ENCODE measurements at places on chromosomes 16 and 17. TPM values are rescaled to one million over a fixed set of nuclear protein-coding genes. Genes with fewer than 3 reads are reported as not detected.

DNA sequence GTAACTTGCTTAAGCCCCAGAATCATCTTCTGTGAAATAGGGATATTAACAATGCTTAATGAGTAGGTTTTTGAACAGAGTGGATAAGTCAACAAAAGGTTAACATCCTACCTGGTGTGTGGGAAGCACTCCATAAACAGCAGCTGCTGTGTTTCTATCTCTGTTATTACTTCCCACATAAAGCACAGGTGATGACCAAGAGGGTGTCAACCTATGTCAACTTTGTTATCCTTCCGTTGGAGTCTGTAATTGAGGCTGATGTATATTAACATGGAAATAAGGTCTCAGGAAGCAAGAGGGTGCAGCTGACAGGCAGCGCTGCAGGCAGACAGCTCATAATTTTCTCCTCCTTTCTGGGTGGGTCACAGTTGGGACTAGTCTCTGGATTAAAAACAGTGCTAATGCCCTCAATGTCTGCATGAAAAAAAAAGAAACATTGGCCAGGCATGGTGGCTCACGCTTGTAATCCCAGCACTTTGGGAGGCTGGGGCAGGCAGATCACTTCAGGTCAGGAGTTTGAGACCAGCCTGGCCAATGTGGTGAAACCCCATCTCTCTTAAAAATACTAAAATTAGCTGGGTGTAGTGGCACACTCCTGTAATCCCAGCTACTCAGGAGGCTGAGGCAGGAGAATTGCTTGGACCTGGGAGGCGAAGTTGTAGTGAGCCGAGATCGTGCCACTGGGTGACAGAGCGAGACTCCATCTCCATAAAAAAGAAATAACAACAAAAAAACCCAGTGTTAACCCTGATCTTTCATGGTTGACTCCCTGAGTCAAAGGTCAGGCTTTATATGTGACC, 269.6 kb downstream of the SNX29 start:
- H3K27ac ChIP-seq, result no peak overlapping the region
- no peak overlapping the region for H3K4me3 ChIP-seq
- no peaks in the 10 kb centered on the region for H3K27me3 ChIP-seq
- no peaks in the 10 kb centered on the region for H3K4me1 ChIP-seq
- no peak for DNase-seq

GRCh38 chr16:84538222-84538840, 33.9 kb upstream of the MEAK7 start:
- no peaks in the 10 kb centered on the region for H3K27me3 ChIP-seq
- no peak for DNase-seq
- peaks cover 20% of the 10 kb centered on the region for H3K4me1 ChIP-seq
- H3K36me3 ChIP-seq, result no peaks in the 10 kb centered on the region
- no peak overlapping the region for H3K27ac ChIP-seq

MT1A gene
- 0.94 TPM for total RNA-seq

DNA sequence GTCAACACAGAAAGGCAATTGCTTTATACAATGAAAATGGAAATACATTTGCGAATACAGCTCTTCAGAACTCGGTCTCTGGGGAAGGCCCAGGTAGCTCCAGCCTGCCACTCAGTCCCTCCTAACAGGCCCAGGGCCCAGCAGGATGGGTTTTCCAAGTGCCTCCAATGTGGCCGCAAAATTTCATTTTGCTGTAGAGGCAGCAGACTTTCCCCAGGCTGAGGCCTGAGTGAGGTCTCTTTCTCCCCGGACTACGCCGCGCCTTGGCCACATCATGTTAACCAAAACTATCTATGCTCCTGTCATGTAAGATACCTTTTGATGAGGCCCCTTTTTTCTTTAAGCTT, 606.0 kb upstream of the SALL1 start:
- H3K36me3 ChIP-seq, result no peaks in the 10 kb centered on the region
- H3K27me3 ChIP-seq, result no peaks in the 10 kb centered on the region

DNA sequence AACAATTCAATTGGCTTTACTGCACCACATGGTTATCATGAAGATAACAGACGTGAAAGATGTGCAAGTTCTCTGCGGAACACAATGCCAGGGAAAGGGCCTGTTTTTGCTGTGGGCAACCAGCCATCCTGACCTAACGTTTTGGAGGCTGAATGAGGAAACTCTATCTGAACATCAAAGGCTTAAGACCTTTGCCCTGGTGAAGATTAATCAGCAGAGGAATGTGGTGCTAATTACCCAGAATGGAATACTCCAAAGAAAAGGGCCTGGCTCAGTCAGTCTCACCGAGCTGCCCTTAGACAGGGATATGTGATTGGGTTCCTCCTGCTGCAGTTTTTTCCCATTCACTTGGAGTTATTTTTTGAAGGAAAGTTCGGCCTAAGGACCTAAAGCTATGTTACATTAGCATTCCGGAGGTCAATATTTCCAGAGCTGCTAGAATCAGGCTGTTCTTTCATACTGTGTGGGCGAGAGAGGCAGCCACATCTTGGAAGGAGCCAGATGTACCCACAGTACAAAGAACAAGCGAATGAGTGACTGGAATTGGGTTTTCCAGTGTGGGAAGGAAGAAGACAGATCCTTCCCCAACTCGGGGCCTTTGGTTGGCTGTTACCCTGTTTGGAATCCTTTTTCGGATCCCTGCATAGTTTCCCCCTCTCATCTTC, 15.5 kb downstream of the ASIC2 start:
- no peak for DNase-seq

CMTM2 gene
- not detected for total RNA-seq

GRCh38 chr16:85923153-85924021, 24.4 kb downstream of the IRF8 start:
- no peak for DNase-seq
- 0 out of 2 replicates have a peak overlapping the region, but pooled peaks have one; percentile 37 for H3K27ac ChIP-seq
- no peaks in the 10 kb centered on the region for H3K27me3 ChIP-seq

Data from WTC11 (cell line).